ENCODE measurements at places on chromosomes 5 and 9. TPM values are rescaled to one million over a fixed set of nuclear protein-coding genes. Genes with fewer than 3 reads are reported as not detected.

The SLC4A9 gene
- not detected for total RNA-seq

The GPX3 gene
- 814 TPM for total RNA-seq

The SLC22A4 gene
- 25.1 TPM for total RNA-seq

The VDAC1 gene
- 69.4 TPM for total RNA-seq

The IL33 gene
- 18.9 TPM for total RNA-seq

The TLR4 gene
- total RNA-seq = 136 TPM

DNA sequence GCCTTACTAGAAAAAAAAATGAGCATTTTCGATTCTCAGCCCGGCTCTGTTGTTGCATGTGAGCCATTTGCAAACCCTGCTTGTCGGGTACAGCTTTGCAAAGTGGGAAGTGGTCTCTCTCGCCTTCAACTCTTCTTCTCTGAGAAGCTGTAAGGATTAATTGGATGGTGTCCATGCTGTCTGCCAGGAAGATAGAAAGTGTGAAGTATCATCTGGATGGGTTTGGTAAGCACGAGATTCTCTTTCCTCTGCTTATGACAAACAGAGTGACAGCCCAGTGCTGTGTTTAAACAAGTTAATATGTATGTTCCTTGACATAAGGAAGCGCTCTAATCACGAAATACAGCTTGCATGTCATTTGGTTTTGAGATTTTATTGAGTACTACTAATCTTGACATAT is 109.1 kb upstream of the SPATA31D4 start:
- no peaks in the 10 kb centered on the region for H3K36me3 ChIP-seq
- no peaks in the 10 kb centered on the region for H3K27me3 ChIP-seq
- H3K4me1 ChIP-seq = no peaks in the 10 kb centered on the region
- DNase-seq = no peak
- H3K4me3 ChIP-seq = no peak overlapping the region

GRCh38 chr5:134245101-134245604 is 19.3 kb upstream of the PPP2CA start:
- H3K4me1 ChIP-seq = peaks cover 7% of the 10 kb centered on the region
- H3K27ac ChIP-seq = no peak overlapping the region
- H3K36me3 ChIP-seq = no peaks in the 10 kb centered on the region
- no peak for DNase-seq
- H3K27me3 ChIP-seq = no peaks in the 10 kb centered on the region
- H3K4me3 ChIP-seq = no peak overlapping the region

GRCh38 chr9:33146298-33146697 is 20.8 kb downstream of the B4GALT1 start:
- peaks cover 98% of the 10 kb centered on the region for H3K4me1 ChIP-seq
- H3K27ac ChIP-seq = peak overlapping the region; percentile 78
- H3K4me3 ChIP-seq = no peak overlapping the region
- DNase-seq = peak; percentile 41

GRCh38 chr5:143673676-143674468 is 138.1 kb upstream of the HMHB1 start:
- H3K27me3 ChIP-seq = no peaks in the 10 kb centered on the region
- no peak overlapping the region for H3K4me3 ChIP-seq
- H3K4me1 ChIP-seq = no peaks in the 10 kb centered on the region
- H3K27ac ChIP-seq = no peak overlapping the region

DNA sequence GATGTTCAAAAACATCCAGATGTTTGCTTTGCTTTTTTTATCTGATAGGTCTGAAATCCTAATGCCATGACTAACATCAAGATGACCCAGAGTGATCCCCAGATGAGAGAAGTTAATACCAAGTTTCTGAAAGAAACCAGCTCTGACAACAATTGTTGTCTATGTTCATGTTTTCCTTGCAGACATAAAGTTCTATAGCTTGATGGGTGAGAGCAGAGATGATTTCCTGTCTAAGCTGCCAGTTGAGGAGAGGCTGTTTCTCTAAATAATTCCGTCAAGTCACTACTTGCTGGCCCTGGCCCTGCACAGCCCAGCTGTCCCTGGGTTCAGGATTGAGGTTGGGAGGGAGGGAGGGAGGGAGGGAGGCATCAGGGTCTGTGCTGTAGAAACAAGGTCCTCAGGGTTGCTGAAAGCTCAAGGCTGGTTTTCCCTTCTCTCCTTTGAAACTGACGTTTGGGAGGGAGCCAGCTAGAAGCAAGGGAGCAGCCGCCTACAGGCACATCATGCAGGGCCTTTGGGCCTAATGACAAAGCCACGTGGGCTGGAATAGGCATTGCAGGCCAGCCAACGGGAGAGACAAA is 3.9 kb downstream of the SPARC start:
- DNase-seq = no peak
- H3K27ac ChIP-seq = peak overlapping the region; percentile 82
- peaks cover 25% of the 10 kb centered on the region for H3K4me1 ChIP-seq
- no peaks in the 10 kb centered on the region for H3K27me3 ChIP-seq

Data from spleen (tissue), 13 donors.